ENCODE measurements at places on chromosomes 3 and 15. TPM values are rescaled to one million over a fixed set of nuclear protein-coding genes. Genes with fewer than 3 reads are reported as not detected.

- no peak for DNase-seq
These were observed 157.3 kb upstream of the SMAD3 start for GRCh38 chr15:66907826-66908743.

The PIGZ gene
- total RNA-seq = 0.36 TPM

GRCh38 chr3:105933871-105934270 is 65.1 kb upstream of the CBLB start:
- no peak for DNase-seq

- DNase-seq = no peak
These were observed 155.9 kb upstream of the FEZF2 start for GRCh38 chr3:62529230-62529629.

The SPINT1 gene
- total RNA-seq = 159 TPM

The DAPK2 gene
- total RNA-seq = 7.3 TPM

- DNase-seq = no peak
These were observed 235.6 kb downstream of the MYRIP start for GRCh38 chr3:40045051-40045450.

GRCh38 chr3:82001276-82001923 is 240.0 kb upstream of the GBE1 start:
- DNase-seq = no peak

- DNase-seq = no peak
These were observed 178.2 kb downstream of the LSAMP start for GRCh38 chr3:116267116-116267515.

DNA sequence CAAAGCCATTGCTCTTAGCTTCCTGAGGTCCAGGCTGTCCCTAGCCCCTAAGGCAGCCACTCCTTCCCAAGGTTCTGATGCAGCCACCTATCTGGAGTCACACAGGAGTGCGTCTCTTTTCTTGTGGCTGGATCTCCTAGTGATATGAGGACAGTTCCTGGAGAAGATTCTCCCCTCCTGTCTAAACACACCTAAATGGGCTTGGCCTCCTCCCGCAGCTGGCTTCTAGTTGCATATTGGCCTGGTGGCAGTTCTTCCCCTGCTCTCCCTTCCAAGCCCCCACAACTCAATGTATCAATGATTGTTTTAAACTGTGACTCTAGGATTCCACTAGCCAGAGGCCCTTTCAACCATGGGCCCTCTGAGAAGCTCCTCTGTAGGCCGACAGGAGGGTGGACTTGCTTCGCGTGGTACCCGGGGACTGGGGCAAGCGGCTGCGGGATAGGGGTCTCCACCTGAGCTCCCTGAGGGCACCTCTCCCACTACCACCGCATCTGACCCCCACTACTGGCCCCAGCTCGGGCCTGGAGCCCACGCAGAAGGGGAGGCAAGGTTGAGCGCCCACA is 1.4 kb downstream of the ITGA11 start:
- no peak for DNase-seq

DNA sequence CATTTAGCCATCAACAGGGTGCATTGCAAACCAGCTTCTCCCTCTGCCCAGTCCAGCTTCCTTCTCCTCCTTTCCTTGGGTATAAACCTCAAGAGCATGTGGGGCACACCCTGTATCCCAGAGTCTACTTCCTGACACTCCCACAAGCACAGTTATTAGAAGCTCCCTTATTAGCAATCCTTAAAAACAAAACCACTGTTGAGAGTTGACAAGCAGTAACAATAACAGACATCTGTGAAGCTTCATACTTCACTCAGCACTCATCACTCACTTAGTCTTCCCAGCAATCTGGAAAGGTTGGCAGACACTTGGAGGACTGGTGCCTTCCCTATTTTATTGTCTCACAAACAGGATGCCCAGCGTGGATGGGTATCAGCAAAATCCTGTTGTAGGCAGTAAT is 155.5 kb upstream of the PROK2 start:
- no peak for DNase-seq

DNA sequence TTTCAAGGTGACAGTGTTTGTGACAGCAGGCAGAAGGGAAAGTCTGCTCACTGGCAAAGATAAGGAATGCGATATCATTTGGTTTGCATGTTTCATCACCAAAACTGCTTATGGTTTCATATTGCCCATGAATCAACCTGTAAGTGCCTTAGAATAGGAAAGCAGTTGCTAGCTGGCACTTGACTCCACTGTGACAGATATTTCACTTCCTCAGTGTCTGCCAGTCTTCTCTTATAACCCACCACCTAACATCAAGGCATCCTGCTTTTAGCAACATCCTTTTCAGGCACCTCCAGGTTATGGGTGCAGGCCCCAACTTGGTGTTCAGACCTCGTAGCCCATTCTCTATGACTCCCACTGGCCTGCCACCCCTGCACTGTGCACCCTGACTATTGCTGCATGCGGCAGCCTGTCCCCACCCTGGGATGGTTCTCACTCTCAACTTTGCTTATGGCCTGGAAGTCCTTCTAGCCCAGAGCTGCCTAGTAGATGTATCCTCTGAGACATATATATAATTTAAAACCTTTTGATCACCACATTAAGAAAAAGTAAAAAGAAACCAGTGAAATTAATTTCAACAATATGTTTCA is 154.4 kb upstream of the RARB start:
- DNase-seq = no peak

DNA sequence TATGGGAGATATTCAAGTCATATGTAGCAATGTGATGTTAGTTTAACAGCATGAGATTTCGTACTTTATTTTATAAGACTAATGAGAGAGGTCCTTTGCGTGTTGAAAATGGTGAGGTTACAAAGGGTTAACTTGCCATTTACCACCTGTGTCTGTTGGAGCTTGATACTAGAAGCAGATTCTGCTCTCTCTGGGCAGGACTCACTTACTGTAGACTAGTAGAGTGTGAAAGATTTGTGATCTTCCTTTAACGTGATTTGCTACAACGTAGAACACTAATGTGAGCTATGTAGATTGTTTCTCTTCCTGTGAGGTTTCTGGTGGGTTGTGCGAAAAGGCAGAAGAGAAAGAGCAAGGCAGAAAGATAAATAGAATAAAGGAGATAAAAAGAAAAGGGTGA is 1.1 kb downstream of the TP63 start:
- DNase-seq = no peak

DNA sequence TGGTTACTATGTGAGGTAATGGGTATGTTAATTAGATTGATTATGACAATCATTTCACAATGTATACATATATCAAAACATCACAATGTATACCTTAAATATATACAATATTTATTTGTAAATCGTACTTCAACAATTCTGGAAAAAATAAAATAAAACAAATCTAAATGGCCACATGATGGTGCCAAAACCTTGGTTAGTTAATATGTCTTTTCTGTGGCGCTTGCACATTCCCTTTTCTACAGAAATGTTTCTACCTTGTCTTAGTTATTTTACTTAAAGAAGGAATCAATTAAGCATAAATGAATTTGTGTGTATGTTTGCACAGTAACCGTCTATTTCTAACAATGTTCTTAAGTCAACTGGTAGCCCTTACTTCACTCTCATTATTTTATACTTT is 53.4 kb downstream of the OXSM start:
- DNase-seq = no peak

- DNase-seq = peak; percentile 69
These were observed 26.7 kb downstream of the SLC2A2 start for GRCh38 chr3:170999737-171000242.

DNA sequence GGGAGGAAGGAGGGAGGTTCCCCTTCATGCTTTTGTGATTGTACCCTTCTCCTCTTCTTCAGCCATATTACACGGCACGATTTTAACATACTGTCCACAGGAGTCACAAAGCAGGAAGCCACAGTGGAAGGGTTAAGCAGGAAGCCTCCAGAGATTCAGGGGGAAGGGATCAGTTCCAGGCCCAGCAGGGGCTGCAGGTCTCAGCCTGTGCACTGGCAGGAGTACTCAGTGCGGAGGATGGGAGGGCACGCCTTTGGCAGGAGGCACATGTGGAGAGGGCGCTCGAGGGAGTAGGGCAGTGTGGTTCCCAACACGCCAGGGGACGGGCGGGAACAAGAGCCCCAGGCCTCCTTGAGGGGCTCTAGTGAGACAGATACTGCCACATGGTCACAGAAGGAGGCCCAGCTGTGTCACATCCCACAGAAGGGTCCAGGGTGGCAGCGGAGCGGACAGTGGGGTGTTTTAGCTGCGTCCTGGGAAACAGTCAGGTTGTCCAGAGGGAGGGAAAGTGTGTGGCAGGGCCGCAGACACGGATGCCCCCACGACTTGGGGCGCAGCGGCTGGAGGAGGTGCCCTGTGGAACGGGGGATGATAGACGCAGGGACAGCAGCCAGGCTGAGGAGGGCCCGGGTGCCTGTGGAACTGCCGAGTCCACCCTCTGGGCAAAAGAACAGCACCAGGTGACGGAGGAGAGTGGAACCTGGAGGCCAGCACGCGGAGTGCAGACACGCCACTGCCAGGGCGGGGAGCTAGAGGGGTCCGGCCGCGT is 77.5 kb downstream of the CHSY1 start:
- no peak for DNase-seq

- no peak for DNase-seq
These were observed 95.4 kb downstream of the MYLK start for GRCh38 chr3:123788710-123789109.

GRCh38 chr15:24772686-24773373 is 97.3 kb downstream of the NPAP1 start:
- DNase-seq = peak; percentile 31

The LRRC31 gene
- total RNA-seq = 0.14 TPM

The PXYLP1 gene
- 12.4 TPM for total RNA-seq

DNA sequence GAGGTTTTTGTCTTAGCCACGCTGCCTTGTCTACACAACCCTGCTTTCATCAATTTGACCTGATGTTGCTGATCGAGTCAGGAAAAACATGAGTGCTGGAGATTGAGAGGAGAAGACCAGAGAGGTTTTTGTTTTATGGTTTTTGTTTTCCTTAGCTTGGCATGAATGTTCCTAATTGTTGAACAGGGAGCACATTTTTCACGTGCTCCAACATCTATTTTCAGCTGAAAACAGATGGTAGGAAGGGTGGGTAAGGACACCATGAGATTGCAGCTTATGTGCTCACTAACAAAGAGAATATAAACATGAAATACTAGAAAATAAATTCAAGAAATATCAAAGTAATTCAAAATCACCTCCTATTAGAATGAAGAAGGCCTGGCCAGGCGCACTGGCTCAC is 79.9 kb upstream of the LMCD1 start:
- no peak for DNase-seq

DNA sequence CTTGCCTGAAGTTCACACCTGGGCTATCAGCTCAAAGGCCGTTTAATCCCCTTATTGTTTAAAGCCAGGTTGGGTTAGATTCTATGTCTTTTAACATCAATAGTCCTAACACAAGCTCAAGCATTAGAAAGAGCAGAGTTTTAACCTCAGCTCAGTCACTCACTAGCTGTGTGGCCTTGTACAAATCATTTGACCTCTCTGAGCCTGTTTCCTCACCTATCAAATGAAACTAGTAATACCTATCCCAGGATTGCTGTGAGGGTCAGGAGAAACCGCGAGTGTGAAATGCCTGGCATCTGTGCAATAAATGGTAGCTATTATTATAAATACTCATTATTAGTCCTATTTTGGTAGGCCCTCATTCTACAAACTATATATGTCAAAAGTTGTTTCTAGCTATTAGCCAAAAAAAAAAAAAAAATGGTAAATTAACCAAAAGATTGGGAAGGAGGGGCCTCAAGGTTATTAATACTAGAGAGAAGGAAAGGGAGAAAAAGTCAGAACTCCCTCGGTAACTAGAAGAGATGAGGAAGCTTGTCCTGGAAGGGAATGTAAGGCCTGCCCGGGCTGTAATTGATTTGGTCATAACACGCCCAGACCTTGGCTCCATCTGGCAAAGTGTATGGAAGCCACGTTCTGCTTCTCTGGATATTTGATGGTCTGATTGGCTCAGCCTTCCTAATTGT is 510.5 kb upstream of the PROK2 start:
- DNase-seq = no peak

The COL6A6 gene
- total RNA-seq = not detected

The CD276 gene
- 151 TPM for total RNA-seq

- no peak for DNase-seq
These were observed 70.7 kb upstream of the LARS2 start for GRCh38 chr3:45317710-45318109.

- no peak for DNase-seq
These were observed 10.2 kb upstream of the KCNMB3 start for GRCh38 chr3:179260949-179261765.

GRCh38 chr3:13610006-13610570 is 61.2 kb downstream of the FBLN2 start:
- no peak for DNase-seq

DNA sequence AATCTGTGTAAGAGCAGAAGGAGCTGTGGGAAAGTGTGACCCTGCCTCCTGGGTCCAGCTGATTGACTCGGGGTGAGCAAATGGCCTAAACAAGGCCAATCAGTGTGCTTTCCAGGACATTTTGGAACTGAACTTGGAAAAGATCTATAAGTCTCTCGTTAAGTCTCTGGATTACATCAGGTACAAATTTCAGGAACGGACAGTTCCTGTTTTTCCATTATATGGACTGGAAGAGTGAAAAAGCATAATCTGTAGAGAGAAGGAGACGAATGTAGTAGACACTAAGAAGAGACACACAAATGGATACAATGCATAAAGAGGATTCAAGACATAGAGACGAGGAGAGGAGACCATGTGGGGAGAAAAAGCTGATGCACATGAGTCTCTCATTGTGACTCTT is 167.3 kb downstream of the C3orf70 start:
- no peak for DNase-seq

GRCh38 chr3:54366839-54367238 is 244.5 kb downstream of the CACNA2D3 start:
- DNase-seq = no peak

DNA sequence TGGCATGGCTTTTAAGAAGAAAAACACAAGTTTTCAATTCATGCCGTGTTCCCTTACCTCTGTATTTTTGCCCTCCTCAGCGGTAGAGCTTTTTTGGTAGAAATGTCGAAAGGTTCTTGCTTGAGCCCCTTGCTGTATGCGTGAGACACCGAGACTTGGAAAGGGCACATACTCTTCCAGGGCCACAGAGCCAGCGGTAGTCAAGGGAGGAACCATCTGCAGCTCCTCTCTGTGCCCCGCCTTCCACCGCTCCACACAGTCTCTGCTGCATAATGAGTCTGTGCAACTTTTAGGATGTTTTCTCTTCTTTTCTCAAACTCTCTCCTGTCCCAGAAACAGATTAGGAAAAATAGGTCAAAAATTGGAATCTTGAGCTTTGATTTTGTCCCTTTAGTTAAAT is 77.5 kb downstream of the LPP start:
- no peak for DNase-seq

DNA sequence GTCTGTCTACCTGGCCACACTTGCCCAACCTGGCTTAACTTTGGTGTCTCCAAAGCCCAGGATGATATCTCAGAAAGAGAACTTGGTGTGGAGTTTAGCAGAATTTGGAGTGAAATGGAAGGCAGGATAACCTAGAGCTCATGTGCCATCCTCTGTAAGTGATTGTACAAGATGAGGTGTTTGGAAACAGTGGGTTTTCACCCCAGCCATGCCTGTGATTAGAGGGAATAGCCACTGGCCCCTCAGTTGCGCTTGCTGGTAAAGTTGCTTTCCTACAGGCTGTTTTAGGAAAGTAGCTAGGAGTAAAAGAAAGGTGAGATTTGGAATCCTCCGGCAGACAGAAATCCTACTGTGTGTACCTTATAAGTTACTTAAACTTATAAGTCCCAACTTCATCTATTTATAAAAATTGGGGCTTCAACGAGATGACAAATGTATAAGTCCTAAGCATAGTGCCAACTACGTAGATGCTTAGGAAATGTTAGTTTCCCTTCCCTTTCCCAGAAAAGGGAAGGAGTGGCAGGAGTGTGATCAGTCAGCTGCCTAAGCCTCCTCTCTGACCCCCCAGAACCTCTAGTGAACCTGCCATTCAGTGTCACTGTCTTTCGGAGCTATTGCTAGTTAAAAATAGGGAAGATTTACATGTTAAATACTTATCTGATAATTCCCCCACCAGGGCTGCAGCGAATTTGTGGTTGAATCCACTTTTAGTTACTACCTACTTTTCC is 13.4 kb upstream of the BMF start:
- no peak for DNase-seq

The CP gene
- total RNA-seq = not detected

All from epithelial cell of proximal tubule (primary cell).